ENCODE measurements at places on chromosomes 1 and 21. TPM values are rescaled to one million over a fixed set of nuclear protein-coding genes. Genes with fewer than 3 reads are reported as not detected.
A peak's percentile ranks its signal among the peaks of the same experiment; 100 is the strongest.

DNA sequence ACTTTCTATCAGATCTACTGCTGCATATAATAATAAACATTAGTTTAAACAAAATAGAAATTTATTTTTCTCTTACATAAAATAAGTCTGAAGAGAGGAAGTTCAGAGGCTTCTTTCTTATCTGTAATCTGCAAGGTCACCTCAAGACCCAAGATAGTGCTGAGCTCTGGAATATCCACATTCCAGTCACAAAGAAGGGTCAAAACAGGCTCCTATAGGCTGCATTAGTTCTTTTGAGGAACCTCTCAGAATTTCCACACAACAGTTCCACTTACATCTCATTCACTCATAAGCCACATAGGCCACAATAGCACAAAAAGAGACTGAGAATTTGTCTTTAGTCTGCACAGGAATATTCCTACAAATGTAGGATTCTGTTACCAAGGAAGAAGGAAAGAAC lies 15.4 kb downstream of the DYNLT5 start:
- no peak for DNase-seq
- H3K4me1 ChIP-seq = no peaks in the 10 kb centered on the region
- H3K36me3 ChIP-seq = no peaks in the 10 kb centered on the region
- no peak overlapping the region for H3K27ac ChIP-seq
- no peak overlapping the region for H3K4me3 ChIP-seq

- H3K27me3 ChIP-seq = peaks cover 44% of the 10 kb centered on the region
- peak within 1 kb of the TSS; percentile 84 for H3K4me3 ChIP-seq
- no peaks in the 10 kb centered on the region for H3K4me1 ChIP-seq
- H3K27ac ChIP-seq = no peak within 1 kb of the TSS
- DNase-seq = peak; percentile 17
- no peaks in the 10 kb centered on the region for H3K36me3 ChIP-seq
Observed at GRCh38 chr1:67307251-67308060, at the start of gene IL12RB2. TSS of gene IL12RB2 (plus strand) at chr1:67307873. CDS start at chr1:67320369, 12,496 bp downstream.

The F5 gene
- not detected for total RNA-seq

- H3K27ac ChIP-seq = no peak overlapping the region
- H3K4me3 ChIP-seq = no peak overlapping the region
- H3K27me3 ChIP-seq = no peaks in the 10 kb centered on the region
- H3K36me3 ChIP-seq = peaks cover 20% of the 10 kb centered on the region
- no peaks in the 10 kb centered on the region for H3K4me1 ChIP-seq
Observed at GRCh38 chr1:231564373-231564772, 35.9 kb downstream of the TSNAX start.

The CDK18 gene
- 26.4 TPM for total RNA-seq

The SPRR2B gene
- not detected for total RNA-seq

The CPT2 gene
- 24.7 TPM for total RNA-seq

The DCST2 gene
- 1.3 TPM for total RNA-seq

DNA sequence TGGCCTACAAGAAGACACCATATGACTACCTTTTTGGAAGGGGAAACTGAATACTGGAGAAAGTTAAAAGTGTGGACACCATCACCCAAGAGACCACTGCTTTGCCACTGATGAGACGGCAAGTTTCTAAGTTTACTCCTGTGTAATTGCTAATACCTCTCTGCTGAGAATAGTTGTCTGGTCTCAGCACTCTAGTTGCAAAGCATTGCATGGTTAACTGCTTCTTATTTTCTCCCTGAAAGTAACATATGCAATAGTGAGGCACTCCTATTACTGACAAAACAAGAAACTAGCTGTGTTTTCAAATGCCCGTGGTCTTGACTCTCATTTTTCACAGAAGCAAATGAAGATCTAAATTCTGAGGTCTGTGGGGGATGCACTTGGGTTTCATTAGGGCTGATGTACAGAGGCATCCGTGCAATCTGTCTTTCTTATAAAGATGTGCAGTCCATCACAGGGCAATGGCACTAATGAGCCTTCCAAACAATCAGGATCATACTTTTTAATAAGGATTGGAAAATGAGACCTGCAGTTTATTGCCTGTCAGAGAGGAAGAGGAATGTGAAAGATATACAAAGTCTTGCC lies 62.9 kb downstream of the IFI44 start:
- H3K4me3 ChIP-seq = no peak overlapping the region
- no peak for DNase-seq
- H3K4me1 ChIP-seq = peaks cover 15% of the 10 kb centered on the region
- H3K36me3 ChIP-seq = no peaks in the 10 kb centered on the region
- H3K27ac ChIP-seq = no peak overlapping the region

The LUZP1 gene
- total RNA-seq = 31.4 TPM

- no peak for DNase-seq
- no peaks in the 10 kb centered on the region for H3K36me3 ChIP-seq
- H3K4me1 ChIP-seq = peaks cover 13% of the 10 kb centered on the region
- no peak overlapping the region for H3K4me3 ChIP-seq
- H3K27ac ChIP-seq = peak overlapping the region; percentile 47
Observed at GRCh38 chr1:13549021-13549420, 34.6 kb upstream of the PDPN start.

GRCh38 chr1:93907718-93908117 lies 1.5 kb downstream of the GCLM start:
- H3K27ac ChIP-seq = no peak overlapping the region
- peak overlapping the region; percentile 90 for H3K4me3 ChIP-seq
- H3K27me3 ChIP-seq = peaks cover 17% of the 10 kb centered on the region
- DNase-seq = no peak
- peaks cover 21% of the 10 kb centered on the region for H3K4me1 ChIP-seq

The TNFRSF9 gene
- 0.28 TPM for total RNA-seq

DNA sequence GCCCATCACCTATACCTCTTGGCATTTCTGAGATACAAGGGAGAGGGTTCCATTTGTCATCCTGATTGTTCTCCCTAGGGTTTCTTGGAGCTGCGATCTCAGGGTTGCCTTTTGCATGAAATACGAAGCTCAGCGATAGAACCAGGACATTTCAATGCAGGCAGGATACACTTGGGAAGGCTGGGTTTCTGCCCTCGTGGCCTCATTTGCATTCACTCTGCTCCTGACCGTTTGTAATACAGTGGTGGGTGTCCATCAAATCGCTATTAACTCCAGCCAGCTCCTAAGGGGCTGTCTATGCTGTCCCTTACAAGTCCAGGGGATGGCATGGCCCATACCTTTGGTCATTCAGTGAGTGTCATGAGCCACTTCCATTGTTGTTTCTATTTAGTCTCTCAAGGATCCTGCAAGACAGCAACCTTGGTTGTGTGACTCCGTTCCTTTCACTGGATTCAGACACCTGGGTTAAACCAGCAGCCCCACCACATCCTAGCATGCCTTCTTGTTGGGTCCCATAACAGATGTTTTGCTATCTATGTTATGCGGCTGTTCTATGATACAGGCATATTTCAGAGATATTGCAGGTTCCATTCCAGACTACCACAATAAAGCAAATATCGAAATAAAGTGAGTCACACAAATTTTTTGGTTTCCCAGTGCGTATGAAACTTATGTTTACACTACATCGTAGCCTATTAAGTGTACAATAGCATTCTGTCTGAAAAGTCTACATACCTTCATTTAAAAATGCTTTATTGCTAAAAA lies 18.3 kb downstream of the KAZN start:
- no peak for DNase-seq
- no peak overlapping the region for H3K27ac ChIP-seq
- no peaks in the 10 kb centered on the region for H3K27me3 ChIP-seq
- peaks cover 15% of the 10 kb centered on the region for H3K36me3 ChIP-seq
- H3K4me3 ChIP-seq = no peak overlapping the region

DNA sequence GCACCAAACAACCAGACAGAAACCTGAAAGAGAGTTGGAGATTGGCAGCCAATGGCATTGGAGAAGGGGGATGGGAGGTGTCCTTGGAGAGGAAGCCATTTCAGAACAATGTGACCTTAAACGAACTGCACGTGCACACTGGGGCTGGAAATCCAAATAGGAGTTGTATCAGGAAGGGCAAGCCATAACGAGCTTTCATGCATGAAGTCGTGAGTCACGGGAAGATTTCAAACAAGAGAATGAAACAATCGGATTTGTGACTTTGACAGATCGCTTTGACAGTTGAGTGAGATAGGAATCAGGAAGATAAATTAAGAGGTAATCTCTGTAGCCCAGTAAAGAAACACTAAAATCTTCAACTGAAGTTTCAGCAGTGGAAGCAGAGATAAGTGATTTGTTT lies 445.8 kb upstream of the ZP4 start:
- H3K4me1 ChIP-seq = no peaks in the 10 kb centered on the region
- DNase-seq = no peak
- H3K4me3 ChIP-seq = no peak overlapping the region
- no peak overlapping the region for H3K27ac ChIP-seq
- peaks cover 3% of the 10 kb centered on the region for H3K36me3 ChIP-seq

GRCh38 chr1:7372477-7373120 lies 398.5 kb upstream of the VAMP3 start:
- H3K27ac ChIP-seq = no peak overlapping the region
- no peaks in the 10 kb centered on the region for H3K27me3 ChIP-seq
- no peak for DNase-seq
- no peaks in the 10 kb centered on the region for H3K36me3 ChIP-seq
